ENCODE measurements at places on chromosomes 5 and 9.
A peak's percentile ranks its signal among the peaks of the same experiment; 100 is the strongest.

GRCh38 chr5:175738126-175738525 is 80.3 kb downstream of the HRH2 start:
- no peak for DNase-seq

DNA sequence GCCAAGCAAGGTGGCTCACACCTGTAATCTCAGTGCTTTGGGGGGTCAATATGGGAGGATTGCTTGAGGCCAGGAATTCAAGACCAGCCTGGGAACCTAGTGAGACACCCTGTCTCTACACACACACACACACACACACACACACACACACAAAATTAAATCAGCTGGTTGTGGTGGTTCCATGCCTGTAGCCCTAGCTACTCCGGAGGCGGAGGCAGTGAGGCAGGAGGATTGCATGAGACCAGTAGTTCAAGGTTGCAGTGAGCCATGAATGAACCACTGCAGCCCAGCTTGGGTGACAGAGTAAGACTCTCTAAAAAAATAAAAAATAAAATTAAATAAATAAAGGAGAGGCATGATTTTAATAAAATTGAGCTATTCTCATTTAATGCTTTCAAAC is 13.1 kb downstream of the CEMIP2 start:
- no peak for DNase-seq

GRCh38 chr9:98964911-98965336 is 21.2 kb downstream of the COL15A1 start:
- no peak for DNase-seq

DNA sequence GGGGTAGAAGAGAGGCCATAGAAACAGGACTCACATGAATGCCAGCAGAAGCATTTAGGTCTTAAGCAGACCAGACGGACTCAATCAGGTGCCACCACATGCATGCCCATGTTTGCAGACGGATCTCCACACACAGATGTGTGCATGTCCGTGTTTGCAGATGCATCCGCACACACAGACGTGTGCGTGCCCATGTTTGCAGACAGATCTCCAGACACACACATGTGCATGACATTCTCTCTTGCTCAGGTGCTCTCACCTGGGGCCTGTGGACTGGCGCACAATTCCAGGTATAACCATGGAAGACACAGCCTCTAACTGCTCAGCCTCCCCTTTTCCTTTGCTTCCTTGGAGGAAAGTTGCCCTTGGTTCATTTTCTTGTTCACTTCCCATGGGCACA is 148.3 kb downstream of the CACNA1B start:
- no peak for DNase-seq

- DNase-seq = no peak
Observed at GRCh38 chr9:73325983-73326382, 174.3 kb downstream of the ANXA1 start.

DNA sequence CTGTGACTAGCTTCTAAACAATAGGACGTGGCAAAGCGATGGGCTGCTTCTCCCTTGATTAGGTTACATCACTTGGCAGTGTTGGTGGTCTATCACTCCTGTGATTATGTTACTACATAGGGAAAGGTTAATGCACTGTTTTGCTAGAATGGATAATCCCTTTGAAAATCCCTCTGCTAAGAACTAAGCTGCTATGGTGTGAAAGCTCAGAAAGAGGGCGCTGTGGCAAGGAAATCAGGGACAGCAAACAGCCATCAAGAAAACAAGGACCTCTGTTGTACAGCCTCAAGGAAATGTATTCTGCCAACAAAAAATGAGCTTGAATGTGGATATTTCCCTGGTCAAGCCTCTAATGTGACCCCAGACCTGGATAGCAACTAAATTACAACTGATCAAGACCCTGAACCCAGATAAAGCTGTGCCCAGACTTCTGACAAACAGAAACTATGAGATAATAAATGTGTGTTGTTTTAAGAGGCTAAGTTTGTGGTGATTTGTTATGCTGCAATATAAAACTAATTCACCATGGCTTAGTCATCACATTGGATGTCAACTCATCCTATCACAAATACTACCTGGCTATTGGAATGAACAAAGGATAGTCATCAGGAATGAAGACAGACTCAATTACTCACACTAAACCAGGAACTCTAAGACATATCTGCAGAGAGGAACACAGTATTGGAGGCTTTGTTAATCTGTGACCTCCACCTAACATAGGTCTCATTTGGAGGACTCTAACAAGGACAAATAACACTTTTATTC is 1215.9 kb downstream of the EFNA5 start:
- DNase-seq = peak; percentile 14

- no peak for DNase-seq
Observed at GRCh38 chr9:90915693-90916092, 114.1 kb downstream of the SYK start.

DNA sequence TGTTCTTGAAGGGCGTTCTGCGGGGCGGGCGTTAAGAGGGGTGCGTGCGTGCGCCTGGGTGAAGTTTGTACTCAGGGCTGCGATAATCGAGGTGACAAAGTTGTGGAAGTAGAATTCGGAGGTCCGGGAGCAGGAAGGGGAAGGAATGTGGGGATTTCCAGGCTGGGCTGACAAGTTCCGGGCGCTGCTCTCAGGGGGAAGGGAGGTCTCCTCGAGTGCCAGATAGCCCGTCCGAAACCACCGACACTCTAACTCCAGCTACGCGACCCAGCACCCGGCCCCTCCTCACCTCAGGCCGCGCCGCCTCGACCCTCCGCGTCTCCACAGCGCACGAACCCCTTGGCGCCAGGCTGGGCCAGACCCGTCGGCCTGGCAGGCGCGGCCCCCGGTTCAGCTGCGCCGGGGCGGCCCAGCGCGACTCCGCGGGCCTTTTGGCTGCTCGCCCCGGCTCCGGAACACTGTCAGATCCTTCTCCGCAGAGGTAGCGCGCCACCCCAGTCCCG is at the start of gene IL6ST:
TSS of gene IL6ST (minus strand) at position 469 of the 503 bp plus-strand sequence. CDS start 18,685 bp downstream, outside the sequence.
- DNase-seq = peak; percentile 49

- DNase-seq = no peak
Observed at GRCh38 chr9:82805027-82805426, 257.9 kb downstream of the RASEF start.

DNA sequence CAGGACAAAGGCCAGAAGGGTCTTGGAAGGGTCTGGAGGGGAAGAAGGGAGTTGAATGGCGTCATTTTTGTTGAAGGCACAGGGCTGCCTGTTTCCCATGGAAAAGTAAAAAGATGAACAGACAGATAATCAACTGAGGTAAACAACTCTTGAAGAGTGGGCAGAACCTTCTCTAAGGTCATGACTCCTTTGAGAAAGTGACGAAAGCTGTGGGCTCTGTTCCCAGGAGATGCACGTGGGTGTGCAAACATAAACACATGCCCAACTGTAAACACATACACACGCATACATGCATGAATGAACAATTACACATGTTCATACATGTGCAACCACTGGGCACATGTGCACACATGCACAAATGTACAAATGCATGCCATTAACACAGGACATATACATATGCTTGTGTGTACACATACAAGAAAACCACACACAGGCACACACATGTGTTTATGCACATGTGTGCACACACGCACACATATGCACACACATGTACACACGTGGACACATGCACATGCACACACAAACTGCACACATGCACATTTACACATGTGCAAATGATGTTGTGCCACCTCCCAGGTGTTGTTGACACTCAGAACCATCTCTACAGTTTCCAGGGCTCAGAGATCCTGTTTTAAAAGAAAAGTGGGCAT is 143.3 kb downstream of the GADD45G start:
- no peak for DNase-seq

- DNase-seq = no peak
Observed at GRCh38 chr5:165029099-165029870, 1523.9 kb downstream of the MAT2B start.

GRCh38 chr9:5516453-5517220 is 6.3 kb downstream of the PDCD1LG2 start:
- no peak for DNase-seq

DNA sequence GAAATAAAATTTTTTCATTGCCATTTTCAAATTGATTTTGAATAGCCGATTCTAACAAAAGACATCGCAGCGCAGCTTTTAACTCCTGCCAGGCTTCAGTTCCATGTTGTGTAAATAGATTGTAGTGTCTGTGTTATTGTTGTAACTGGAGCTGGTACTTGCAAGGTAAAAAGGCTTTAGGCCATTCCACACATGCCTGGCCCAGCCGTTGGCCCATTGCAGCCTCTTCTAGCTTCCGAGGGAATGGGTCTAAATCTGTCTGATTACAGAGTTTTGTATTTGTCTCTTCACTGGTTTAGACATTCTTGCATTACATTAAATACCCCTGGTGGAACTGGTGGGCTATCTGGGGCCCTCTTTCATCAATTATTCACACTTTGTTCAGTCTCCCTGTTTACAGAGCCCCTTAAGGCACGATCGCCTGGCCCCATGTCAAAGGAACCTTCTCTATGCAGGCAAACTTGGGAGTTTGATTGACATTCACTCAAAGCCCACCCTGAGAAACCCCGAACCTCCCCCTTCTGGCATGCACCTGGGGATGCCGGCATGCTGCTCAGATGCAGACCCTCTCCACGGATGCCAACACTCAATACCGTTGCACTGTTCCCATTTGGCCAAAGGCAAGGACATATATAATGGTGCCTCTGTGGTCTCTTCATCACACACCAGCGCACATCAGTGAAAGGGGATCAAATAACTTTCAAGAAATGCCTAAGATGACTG is 281.7 kb upstream of the IRX2 start:
- no peak for DNase-seq

- DNase-seq = no peak
Observed at GRCh38 chr5:16493261-16493660, 27.7 kb upstream of the ZNF622 start.

GRCh38 chr9:84379740-84380139 is 39.2 kb upstream of the SLC28A3 start:
- no peak for DNase-seq

DNA sequence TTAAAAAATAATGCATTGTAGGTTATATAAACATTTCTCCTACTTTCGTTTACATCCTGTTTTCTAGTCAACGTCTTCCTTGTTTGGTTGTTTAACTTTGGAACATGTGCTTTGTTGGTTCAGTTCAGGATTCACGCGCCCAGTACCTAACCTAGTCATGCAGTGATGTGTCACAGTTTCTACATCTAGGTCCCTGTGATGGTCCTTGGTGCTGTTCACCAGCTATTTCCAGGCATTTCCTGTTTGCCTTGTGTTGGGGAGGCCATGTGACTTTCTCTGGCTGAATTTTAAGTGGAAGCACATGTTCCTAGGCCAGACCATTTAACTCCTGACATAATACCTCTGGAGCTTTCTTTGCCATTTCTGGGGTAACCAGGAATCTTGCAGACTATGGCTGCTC is 292.3 kb downstream of the SMARCA2 start:
- DNase-seq = peak; percentile 81

- DNase-seq = no peak
Observed at GRCh38 chr9:13586587-13587374, 307.3 kb upstream of the MPDZ start.

DNA sequence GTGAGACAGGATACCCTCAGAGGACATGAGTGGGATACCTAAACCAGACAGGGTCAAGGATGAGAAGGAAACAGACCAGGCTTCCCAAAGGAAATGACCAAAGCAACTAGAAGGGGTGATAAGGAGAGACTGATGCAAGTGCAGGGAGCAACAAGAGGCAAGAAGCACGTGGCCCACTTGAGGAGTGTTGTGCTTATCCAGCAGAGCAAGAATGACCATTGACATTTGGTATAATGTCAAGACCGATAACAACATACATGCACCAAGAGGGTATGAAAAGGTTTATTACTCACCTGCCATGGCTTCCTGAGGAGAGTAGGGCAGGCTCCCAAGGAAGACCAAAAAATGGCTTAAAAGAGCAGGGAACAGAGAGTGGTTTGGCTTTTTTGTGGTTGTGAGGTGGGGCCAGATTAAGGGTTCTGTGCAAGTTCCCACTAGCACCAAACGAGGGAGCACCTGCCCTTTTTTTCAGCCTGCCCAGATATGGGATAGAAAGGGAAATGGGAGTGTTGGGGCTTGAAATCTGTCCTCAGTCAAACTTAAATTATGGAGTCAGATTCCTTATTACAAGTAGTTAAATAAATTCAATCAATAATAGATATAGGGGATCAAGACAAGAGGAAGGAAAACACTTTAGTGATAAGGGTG is 513.6 kb downstream of the RASEF start:
- DNase-seq = no peak

- no peak for DNase-seq
Observed at GRCh38 chr5:135323227-135323626, 75.8 kb downstream of the MACROH2A1 start.

GRCh38 chr5:129664336-129664937 is 83.5 kb upstream of the MINAR2 start:
- DNase-seq = peak; percentile 38

- no peak for DNase-seq
Observed at GRCh38 chr9:72025906-72026305, 34.5 kb downstream of the C9orf57 start.

DNA sequence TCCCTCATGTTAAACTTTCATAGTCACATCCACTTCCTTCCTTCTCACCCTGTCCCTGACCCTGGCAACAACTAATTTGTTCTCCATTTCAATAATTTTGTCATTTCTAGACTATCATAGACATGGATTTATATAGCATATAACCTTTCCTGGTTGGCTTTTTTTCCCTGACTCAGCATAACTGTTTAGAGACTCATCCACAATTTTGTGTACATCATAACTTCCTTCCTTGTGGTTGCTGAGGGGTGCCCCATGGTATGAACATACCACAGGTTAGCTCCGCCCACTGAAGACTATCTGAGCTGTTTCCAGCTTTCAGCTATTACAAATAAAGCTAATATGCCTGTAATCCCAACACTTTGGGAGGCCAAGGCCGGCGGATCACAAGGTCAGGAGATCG is 137.3 kb downstream of the PHF2 start:
- DNase-seq = no peak

- no peak for DNase-seq
Observed at GRCh38 chr9:126347911-126348760, 21.5 kb downstream of the MVB12B start.

GRCh38 chr5:159712672-159713071 is 203.6 kb upstream of the ADRA1B start:
- no peak for DNase-seq

- no peak for DNase-seq
Observed at GRCh38 chr5:168443950-168444700, 42.1 kb upstream of the RARS1 start.

GRCh38 chr5:54347221-54347865 is 37.0 kb upstream of the ARL15 start:
- no peak for DNase-seq

DNA sequence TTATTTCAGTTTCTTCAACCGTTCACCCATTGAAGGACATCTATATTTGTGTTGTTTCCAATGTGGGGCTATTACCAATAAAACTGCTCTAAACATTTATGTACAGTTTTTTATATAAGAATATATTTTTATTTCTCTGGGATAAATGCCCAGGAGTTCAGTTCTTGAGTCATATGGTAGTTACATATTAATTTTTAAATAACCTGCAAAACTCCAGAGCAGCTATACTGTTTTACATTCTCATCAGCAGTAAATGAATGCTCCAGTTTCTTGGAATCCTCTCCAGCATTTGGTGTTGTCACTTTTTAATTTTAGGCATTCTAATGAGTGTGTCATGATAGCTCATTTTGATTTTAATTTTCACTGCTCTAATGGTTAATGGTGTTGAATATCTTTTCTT is 36.2 kb downstream of the CDK7 start:
- no peak for DNase-seq

- DNase-seq = no peak
Observed at GRCh38 chr9:34271265-34272006, 57.6 kb downstream of the KIF24 start.

GRCh38 chr5:146050086-146050485 is 55.3 kb downstream of the PLAC8L1 start:
- no peak for DNase-seq
